ENCODE measurements at places on chromosomes 13 and 19.

DNA sequence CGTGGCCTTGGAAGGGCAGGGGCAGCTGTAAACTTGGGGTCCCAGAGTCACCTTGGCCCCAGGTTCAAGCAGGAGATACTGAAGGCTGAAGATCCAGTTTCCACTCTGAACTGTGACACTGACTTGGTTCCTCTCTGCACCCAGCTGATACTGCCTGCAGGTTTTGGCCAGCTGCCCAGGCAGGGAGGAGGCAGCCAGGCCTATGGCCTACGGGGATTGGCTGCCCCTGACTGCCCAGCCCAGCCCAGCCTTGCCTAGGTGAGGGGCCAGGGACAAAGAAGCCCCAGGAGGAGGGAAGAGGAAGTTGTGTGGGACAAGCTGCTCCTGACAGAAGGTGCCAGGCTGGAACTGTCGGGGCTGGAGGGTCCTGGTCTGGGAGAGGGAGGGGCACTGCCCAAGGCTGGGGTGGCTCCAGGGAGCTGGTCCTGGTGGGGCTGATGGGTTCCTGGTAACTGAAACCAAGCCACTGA is 51.7 kb upstream of the CYP4F8 start:
- no peak for DNase-seq

- DNase-seq: no peak
Measured at GRCh38 chr13:31131470-31131961, 30.2 kb downstream of the HSPH1 start.

DNA sequence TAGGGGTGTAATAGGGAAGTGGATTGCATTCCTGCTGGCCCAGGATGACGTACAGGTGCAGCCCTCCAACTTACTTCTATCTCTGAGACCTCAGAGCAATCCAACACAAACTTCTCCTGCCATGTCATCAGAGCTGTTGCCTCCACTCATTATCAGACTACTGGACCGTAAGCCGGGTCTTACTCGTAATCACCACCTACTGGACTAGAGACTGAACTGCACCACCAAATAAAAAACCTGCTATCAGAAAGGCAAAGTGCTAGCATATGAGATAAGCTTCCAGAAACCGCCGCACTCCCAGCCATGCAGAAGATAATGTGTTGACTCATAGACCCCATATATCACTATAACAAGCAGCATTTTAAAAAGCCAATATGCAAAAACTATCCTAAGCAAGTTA is 102.0 kb downstream of the SLITRK1 start:
- DNase-seq: no peak

DNA sequence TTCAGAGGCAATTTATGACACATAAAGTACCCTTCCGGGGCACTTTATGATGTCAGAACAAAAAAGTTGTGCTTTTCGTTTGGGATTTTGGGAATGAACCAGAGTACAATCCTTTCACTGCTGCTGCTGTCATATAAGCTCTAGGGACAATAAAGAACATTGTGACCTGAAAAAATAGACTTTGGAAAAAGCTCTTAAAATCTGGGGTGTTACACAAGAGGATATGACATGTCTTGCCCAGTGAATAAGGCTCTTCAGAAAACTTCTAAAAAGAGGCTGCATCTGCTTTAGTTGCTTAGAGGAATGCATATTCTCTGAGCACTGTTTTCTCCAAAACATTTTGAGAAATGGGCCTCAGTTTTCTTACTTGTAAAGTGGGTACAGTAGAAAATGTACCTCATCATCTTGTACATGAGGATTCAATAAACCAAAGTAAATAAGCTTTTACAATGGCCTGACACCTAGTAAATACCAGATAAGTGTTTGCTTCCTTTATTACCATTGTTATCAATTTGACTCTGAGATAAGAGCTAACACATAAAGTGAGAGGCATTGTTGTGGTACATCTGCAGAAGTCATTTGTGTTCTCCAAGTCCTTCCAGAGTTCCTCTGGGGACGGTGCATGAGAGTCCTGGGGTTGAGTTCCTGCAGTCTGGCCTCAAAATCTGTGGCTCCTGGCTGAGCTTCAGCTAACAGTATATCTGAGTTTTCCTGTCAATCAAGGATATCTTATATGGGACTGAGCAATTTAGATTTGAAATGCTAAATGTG is 67.4 kb upstream of the EDNRB start:
- no peak for DNase-seq

GRCh38 chr19:17725422-17726078 is 6.3 kb downstream of the MAP1S start:
- no peak for DNase-seq

DNA sequence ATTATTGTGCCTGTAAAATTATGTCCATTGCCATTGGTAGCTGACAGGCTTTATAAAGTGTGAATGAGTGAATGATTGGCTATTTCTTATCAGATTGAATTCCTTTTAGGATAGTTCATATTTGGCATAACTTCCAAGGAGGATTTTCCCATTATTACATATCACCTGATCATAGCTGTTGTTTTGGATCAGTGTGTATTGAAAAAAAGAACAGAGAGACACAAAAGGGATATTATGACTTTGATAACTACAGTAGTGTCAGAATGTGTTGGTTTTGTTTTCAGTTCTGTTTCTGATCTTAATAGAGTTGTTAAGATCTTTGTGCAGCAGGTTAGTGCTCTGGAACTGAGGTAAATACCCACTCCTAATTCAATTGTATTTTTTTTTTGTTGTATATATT is 103.8 kb downstream of the LRCH1 start:
- DNase-seq: no peak

GRCh38 chr13:51252954-51253532 is 30.8 kb downstream of the FAM124A start:
- no peak for DNase-seq

DNA sequence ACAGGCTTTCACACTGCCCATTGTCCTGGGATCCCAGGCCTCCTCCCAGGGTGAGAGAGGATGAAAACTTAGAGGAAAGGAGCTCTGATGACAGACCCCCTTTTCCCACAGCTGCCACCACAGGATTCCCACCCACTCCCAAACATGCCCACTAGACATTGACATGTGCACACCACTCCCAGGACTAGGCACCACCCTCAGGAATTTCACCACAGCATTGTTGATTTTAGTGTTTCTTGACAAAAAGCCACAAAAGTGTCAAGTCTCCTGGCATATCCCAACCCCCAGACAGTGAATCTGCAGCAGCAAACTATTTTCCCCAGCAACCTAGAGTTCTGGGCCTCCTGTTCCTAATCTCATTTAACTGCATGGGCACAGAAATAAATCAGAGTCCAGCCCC is 10.1 kb downstream of the ZNF714 start:
- DNase-seq: no peak

- DNase-seq: no peak
Measured at GRCh38 chr13:44153496-44153895, 220.1 kb upstream of the SERP2 start.

GRCh38 chr19:35856546-35857149 is at the start of gene KIRREL2:
Gene KIRREL2 (plus strand): TSS chr19:35856911. CDS start chr19:35857120, 209 bp downstream.
- peak; percentile 2 for DNase-seq

GRCh38 chr13:39266426-39266825 is 228.2 kb downstream of the NHLRC3 start:
- no peak for DNase-seq

GRCh38 chr19:55324662-55325061 is 479 bp downstream of the TMEM150B start:
- DNase-seq: no peak

All from CD4-positive, alpha-beta T cell treated with Interleukin-2 at 100 ng/mL for 4 hours (primary cell).